ENCODE measurements at places on chromosomes 7 and 10.

DNA sequence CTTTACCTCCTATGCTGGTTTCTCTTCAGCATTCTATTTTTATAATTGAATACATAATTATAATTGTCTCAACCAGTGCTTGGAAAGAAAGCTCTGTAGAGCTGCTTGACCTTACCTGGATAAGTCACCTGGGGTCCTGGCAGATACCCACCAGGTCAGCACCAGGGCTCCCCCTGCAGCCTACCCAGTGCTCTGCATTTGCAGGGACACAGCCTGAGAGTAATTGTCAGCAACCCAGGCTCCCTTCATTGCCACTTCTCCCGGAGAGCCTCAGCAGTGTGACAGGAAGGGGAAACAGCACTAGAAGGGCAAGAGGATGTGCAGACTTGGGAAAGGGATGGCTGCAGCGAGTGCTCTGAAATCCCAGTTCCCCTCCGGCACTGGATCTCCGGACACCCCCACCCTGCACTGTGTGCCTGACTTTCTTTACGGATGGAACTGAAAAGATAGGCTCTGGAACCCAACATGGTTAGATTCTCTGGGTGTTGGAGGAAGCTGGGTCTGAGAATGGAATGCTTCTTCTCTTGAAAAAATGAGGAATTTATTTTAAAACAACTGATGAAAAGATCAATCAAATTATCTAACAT, 11.4 kb upstream of the PAX4 start:
- peak; percentile 9 for DNase-seq

DNA sequence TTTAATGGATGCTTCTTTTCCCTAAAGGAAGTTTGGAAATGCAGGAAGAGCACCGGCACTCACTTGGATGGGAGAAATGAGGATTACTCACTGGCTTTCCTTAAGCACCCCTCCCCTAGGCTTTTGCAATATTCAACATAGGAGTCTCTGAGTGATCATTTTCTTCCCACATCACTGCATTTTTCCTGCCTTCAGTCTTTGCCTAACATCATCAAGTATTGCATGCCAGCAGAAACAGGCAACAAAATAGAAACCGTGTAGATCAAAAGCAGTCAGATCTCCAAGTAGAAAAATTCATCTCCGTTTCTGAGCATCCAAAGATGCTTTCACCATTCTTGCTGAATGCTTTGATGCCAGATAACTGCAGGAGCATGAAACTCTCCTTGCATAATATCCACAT, 119.9 kb downstream of the ADCYAP1R1 start:
- no peak for DNase-seq

DNA sequence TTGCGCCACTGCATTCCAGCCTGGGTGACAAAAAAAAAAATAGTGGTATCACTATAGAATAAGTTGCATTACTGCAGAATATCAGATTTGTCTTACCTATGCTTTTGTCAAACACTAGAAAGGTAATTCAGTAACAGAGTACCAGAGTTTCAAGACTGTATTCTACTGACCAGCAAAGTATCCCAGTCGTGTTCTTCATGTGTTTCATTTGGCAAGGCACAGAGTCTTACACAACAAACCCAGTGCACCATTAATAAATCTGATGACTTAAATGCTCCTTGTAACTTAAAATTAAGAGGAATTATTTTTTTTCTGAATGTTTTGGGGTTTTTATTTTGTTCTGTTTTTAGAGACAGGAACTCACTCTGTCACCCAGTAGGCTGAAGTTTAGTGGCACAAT, 34.4 kb upstream of the PBLD start:
- DNase-seq: peak; percentile 6

DNA sequence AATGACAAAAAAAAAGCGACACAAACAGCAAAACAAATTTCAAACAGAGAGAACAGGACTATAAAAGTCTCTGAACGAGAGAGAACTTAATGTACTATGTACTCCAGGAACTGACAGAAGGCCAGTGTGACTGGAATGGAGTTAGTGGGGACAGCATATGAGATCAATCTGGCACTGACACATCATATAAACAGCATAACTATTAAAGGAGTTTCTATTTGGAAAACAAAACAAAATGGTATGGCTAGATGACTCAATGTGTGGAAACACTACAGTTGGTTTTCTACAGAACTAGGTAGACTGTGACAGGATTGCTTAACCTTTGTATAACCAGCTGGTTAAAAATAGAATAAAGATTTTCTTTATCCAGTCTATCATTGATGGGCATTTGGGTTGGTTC, 232.9 kb upstream of the KAT6B start:
- no peak for DNase-seq

GRCh38 chr7:65251851-65252620, 121.6 kb upstream of the ZNF92 start:
- DNase-seq: no peak

GRCh38 chr10:98858525-98858924, 377.1 kb downstream of the HPSE2 start:
- no peak for DNase-seq

DNA sequence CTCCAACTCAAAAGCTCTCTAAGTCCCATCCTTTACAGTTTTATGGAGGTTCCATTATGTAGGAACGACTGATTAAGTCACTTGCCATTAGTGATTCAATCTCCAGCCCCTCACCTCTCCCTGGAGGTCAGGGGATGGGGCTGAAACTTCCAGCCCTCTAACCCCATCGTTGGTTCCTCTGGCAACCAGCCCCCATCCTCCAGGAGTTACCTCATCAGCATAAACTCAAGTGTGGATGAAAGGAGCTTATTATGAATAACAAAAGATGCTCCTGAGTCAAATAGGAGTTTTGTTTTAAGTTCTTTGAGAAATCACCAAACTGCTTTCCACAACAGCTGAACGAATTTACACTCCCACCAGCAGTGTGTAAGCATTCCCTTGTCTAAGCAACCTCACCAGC, 494.3 kb upstream of the AUTS2 start:
- DNase-seq: no peak

DNA sequence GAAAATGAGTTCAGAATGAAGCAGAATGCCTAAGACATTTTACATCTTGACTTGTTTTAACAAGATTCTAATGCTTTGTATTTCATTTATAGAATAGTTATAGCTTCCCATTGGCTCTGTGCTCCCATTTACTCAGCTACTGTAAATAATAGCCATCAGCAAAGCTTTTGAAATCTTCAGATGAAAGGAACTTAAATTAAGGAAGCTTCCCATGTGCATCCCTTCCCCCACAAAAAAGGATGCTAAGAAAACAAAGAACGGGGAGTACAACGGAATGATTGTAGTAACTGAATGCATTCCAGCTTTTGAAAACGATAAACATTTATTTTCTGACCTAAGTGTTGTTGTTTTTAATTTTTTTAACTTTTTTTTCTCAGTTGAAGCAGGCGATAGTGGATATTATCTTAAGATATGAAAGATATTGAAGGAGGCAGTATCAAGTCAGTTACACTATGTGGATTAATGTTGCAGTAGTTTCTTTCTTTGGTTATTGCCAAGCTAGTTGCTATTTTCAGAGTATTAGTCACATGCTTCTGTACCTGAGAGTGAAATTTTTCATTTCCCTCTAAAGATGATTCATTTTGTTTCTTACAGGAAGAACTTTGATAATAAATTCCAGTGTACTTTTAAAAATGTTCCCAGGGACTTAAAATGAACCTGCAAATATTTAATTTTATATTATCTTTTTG, 129.2 kb downstream of the KCND2 start:
- DNase-seq: no peak

DNA sequence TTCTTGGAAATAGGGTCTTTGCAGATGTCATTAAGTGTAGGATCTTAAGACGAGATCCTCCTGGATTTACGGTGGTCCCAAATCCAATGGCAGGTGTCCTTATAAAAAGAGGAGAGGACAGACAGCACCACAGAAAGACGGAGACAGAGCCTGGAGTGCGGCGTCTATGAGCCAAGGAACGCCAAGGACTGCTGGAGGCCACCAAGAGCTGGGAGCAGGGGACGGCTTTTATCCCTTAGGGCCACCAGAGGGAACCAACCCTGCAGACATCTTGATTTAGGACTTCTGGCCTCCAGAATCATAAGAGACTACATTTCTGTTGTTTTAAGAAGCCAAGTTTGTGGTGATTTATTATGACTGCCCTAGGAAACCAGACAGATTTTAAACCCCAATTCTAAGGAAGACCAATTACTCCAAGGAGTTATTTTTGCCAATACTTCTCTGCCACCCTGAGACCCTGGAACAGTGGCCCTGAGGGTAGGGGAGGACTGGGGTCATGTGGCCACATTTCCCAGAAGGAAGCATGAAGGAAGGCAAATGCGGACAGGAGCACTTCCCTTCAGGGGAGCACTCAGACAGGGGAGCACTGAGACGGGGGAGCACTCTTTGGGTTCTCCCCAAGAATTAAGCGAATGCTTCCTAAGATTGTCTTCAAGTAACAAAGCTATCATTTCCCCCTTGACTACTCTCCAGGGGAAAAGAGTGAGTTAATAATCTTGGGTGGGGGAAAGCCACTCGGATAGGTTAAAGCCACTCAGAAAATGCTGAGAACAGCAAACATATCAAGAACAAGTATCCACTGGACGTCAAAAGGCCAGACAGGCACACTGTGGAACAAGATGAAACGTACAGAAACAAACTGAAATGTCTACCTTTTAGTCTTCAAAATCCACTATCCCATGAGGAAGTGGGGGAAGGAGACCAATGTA, 67.5 kb downstream of the CHST15 start:
- DNase-seq: peak; percentile 67

DNA sequence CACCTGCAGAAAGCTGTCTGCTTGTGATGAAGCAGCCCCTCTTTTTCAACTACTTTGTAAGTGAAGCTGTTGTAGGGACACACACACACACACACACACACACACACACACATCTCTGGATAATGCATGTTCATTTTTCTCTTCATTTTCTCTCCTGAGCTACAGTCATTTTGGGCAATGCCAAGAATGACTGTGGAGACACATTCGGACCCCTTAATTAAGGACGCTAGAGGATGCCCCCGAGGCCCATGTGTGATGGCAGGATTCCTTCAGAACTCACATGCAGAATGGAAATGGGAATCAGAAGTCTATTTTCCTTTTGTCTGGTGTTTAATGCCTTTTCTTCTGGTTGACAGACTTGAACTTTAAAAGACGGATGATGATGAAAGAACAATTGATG, 56.6 kb downstream of the CLRN3 start:
- DNase-seq: no peak

- no peak for DNase-seq
Measured at GRCh38 chr10:33071857-33072256, 113.8 kb upstream of the ITGB1 start.

DNA sequence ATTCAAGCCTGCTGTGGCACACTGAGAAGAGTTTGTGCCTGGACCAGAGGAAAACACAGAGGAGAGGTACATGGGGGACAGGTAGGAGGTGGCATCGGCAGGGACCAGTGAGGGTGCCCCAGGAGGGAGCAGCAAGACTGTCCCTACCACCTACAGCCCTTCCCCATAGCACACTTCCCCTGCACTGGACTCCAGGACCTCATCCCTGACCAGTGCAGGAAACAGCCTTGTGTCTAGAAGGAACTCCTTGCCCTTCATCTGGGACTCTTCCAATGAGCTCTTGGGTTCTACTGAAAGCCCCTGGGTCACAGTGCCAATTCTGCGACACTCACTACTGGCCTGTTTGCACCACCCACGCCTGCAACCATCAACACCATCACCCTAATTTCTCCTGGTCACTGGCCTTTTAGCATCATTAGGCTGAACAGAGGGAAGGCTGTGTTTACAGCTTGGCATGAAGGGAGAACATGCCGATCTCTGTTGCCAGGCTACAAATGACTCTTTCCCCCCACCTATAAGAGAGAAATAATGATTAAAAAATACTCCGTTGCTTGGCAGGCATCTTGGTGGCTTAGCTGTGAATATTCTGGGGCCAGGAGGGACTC, 371.9 kb upstream of the ZMIZ1 start:
- no peak for DNase-seq

GRCh38 chr7:113548561-113548960, 370.2 kb downstream of the PPP1R3A start:
- no peak for DNase-seq

- DNase-seq: peak; percentile 53
Measured at GRCh38 chr10:84267503-84268126, 22.8 kb downstream of the RGR start.

DNA sequence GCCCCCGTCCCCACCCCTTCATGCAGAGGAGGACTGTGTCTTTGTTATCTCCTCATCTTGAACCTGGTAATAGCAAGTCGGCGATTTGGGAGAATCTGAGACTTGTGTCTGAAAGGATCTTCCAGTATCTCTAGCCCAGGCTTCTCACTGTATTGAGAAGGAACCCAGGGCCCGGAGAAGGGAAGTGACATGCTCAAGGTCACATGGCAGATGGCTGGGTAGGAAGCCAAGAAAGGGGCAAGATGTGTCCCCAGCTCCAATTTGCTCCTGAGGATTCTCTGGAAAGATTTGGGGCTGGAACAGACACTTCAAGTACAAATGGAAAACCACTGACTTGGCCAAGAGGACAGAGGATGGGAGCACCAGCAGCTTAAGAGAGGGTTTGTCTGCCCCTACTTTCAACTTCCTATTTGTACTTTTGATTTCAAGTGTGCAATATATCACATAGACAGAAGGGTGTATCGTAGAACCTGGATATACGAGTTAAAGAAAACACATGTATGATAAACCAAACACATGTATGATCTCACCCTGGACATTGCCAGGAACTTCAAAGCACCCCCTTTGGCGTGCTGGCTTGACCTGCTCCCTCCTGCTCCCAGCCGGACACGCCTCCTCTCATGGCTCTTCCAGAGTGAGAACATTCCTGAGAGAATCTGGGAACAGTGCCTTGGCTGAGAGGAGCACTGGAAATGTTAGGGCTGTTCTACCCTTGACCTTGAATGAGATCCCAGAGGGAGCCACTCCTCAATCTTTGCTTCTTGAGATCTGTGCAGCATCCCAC, 79.7 kb downstream of the CDH23 start:
- DNase-seq: peak; percentile 19

DNA sequence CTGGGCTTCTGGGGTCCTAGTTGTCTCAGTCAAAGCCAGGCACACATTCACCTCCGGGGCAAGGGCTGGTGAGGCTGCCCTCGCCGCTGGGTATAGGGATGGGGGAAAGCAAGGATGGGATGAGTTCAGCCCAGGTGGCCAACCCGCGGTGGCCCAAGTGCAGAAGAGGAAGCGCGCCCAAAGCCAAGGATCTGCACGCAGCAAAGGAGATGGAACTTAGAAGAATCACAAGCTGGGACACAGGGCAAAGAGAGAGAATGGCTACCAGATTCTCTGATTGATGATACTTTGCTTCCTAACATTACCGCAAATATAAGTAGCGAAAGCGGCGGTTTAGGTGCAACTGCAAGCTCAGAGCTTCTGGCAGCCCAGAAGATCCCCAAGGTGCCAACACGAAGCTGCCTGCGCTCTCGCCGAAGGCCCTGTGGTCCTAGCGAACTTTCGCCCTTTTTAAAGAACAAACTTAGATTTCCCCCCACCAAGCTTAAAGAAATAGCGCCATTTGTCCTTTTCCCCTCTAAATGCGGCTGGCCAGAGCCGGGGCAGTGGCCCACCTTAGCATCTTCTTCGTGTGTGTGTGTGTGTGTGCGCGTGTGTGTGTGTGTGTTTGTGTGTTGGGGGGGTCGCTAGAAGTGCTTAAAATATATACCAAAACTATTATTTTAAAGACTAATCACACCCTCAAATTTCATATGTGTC, 927 bp upstream of the MKX start:
- no peak for DNase-seq

Measured in inflammatory macrophage treated with lipopolysaccharide for 1 hour (primary cell).